ENCODE measurements at places on chromosomes 16 and 17.

- DNase-seq: no peak
These were observed 58.6 kb upstream of the TNRC6A start for GRCh38 chr16:24670623-24671454.

DNA sequence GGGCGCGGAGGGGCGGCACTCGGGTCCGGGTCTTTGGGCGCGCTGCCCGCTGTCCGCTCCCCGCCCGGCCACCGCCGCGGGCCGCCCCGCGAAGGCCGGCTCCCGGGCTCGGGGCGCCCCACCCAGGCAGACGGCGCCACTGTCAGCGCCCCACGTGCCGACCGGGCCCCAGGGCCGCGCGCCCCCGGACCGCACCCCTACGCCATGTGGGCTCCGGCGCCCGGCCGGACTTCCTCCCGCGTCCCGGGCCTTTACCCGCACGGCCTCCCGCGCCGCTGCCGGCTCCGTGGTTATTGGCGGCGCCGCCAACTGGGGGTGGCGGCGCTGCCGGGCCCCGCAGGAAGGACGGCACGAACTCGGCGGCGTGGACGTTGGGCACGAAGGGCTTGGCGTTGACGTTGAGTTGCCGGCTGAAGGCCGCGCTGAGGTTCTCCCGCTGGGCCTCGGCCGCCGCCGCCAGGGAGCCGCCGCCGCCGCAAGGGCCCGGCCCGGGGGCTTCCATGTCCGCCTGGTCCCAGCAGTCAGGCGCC, 577 bp downstream of the GSPT1 start:
- DNase-seq: no peak

DNA sequence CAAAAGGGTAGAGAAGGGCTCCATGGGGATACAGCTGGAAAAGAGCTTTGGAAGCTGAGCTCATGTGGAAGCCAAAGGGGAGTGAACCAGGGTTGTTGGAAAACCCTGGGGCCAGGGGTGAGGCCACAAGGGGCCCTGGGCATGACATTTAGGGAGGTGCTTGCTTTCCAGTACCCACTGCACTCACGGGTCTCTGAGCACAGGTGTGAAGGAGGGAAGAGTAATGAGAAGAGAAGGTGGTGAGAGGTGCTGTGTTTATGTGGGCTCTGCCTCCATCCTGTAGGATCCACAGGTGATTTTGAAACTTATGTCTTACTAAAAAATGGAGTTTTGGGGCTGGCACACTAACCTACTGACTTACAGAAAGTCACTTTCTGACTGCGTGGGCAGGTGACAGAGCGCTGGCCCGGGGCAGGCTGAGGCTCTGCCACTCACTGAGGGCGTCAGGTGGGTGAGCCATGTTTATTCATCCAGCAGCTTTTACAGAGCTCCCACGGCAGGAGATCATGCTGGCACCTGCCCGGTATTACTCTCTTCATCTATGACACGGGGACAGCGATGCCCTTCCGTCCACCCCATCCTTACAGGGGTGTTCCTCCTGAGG, 18.9 kb downstream of the KSR1 start:
- no peak for DNase-seq

DNA sequence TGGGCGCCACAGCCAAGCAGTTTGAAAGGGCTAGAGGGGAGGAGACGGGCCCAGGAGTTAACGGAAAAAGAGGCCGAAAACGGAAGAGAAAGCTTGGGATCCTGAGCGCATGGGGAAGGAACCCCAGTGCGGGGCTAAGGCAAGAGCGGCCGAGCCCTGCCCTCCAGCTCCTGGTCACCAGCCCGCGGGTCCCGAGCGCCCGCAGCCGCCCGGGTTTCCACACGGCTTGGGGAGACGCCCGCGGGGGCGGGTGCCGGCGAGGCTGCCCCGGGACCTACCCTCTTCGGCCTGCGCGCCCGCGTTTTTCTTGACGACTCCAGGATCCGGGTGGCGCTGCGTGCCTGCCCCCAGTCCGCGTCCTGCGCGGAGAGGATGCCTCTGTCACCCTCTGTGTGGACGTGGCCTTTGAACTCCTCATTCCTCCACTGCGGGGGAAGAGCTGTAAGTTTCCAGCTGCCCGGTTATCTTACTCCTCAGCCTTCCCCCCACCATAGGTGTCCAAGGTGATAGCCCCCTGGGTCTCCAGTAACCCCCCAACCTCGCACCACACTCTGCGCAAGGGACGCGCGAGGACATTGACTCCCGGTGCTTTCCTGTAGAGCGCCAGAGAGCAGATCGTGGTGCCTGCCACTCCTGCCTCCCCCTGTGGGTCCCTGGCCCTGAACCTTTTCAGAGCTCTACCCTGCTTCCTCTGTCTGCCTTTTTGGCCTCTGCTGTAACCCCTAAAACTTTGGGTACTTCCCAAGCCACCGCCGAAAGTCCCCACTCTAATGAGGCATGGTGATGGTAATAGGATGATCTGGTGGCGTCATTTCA, 1.7 kb upstream of the CDH11 start:
- no peak for DNase-seq

DNA sequence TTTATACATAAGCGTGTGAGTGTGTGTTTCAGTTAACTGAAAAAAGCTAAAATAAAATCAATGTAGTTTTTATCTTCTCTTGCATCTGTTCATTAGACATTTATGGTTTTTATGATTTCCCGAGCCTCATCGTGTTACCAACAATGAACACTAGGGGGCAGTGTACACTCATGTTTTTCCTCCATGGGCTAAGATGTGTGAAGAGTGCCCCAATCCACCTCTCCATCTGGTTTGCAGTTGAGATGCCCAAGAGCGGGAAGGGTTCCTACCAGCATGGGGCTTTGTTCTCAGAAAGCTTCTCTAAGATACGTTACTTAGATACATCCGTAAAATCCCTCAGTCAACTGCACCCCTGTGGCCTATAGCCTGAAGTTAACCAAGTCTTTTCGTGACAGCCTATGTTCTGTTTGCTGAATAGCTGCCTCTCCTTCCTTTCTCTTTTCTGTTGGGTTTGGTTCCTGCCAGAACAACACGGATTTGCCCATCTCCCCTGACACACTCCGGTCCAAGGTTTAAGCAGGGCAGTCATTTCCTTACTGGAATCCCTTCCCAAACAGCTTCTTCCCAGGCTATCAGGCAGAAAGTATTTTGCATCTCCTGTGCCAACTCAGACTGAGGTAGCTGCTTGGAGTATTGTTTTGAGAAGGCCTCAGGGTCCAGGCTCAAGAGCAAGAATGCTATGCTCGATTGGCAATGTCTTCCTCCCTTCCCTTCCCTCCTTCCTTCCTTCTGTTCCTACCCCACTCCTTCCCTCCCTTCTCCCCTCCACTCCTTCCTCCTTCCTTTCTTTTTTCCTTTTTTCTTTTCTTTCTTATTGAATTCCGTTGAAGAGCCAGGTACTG, 12.9 kb upstream of the ELAC2 start:
- no peak for DNase-seq

DNA sequence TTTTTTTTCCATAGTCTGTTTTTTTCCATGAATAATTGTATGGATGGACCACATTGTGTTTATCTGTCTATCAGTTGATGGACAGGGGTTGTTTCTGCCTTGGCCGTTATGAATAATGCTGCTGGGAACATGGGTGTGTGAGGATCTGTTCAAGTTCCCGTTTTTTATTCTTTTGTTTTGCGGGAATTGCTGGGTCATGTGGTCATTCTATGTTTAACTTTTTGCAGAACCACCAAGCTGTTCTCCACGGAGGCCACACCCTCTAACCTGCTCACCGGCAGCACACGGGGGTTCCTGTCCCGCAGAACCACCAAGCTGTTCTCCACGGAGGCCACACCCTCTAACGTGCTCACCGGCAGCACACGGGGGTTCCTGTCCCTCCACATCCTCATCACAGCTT, 5.9 kb upstream of the MSLN start:
- no peak for DNase-seq

DNA sequence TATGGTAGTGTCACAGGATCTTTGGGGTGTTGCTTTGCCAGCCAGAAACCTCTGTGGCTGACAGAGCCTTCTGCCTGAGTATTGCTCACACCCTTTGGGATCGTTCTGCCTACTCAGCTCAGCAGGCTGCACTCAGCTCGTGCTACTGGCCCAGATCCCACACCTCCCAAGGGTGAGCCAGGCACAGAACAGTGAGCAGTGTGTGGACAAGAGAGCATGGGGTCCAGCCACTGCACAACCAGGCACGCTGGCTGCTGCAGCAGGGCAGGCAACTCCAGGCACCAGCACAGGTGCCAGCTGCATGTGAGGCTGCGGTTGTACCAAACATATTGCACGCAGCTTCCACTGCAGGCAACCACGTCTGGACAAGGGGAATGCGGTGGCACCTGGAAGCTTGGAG, 84.9 kb downstream of the CYB561 start:
- DNase-seq: no peak

DNA sequence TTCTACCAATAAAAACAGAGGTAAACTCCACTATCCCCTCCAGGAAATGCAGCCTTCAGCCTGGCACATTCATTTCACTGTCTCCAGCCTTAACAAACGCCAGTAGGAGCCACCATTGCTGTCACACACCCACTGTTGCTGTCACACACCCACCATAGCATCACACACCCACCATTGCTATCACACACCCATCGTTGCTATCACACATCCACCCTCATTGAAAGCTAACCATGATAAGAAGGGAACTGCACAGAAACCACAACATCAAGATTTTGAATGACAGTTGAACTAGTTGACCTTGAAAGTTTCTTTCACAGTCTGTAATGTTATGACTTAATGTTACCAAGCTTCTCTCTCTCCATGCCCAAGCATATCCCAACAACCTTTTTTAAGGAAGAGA, 38.1 kb downstream of the SHCBP1 start:
- no peak for DNase-seq

- DNase-seq: no peak
These were observed 15.0 kb upstream of the PRSS27 start for GRCh38 chr16:2734844-2735515.

Data from cortex of kidney (tissue), 1 donor.